ENCODE measurements at places on chromosomes 7 and 10. TPM values are rescaled to one million over a fixed set of nuclear protein-coding genes. Genes with fewer than 3 reads are reported as not detected.

The PURB gene
- 33.9 TPM for total RNA-seq

DNA sequence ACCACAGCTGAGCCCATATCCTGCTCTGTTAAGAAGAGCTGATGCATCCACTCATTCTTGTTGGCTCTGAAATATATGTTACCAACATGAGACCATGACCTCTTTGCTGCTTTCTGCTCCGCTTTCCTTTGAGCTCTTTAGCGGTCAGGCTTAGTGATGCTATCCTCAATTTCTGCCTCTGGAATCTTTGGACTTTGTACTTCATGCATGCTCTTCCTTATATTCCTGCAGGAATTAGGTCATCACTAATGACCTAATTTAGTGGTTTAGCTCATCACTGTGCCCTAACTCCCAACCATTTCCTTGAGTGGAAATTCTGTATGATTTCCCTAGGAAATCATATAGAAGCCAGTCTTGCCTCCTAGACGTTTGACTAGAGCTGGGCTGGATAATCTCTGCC is 119.5 kb downstream of the AOAH start:
- no peaks in the 10 kb centered on the region for H3K27me3 ChIP-seq
- no peaks in the 10 kb centered on the region for H3K36me3 ChIP-seq
- no peak for DNase-seq
- no peak overlapping the region for H3K4me3 ChIP-seq

DNA sequence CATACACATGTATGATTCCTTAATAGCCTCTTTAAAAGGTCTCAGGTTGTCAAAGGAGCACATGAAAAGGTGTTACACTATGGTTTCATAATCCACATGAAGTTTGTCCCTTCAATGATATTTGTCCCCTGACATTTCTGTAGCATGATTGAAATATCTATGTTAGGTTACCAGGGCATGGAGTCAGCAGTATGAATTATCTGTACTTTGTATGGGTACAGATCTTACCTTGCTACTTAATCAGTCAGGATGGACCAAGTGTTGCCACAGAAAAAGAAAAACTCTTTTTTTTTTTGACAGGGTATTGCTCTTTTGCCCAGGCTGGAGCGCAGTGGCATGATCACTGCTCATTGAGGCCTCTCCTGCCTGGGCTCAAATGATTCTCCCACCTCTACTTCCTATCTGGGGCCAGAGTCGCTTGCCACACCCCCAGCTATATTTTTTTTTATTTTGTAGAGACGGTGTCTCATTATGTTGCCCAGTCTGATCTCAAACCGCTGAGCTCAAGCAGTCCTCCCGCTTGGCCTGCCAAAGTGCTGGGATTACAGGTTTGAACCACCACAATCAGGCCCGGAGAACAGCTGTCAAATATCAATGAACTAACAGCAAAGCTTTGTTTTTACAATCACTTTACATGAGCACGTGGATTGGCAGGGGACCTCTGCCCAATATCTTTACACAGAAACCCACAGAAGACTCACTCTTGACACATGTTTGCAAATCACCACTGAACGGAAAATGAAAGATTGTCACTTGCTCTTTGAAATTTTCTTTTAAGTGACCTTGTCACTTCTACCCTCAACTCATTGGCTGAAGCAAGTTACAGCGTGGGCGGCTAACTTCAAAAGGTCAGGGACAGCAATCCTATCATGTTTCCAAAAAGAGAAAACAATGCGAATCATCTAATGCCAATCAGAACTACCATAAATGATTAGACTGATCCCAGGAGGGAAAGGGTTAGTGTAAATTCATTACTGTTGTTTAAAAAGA is 140.2 kb downstream of the PRKG1 start:
- H3K27me3 ChIP-seq = no peaks in the 10 kb centered on the region
- peak overlapping the region; percentile 44 for H3K27ac ChIP-seq
- H3K36me3 ChIP-seq = no peaks in the 10 kb centered on the region
- DNase-seq = no peak
- H3K4me3 ChIP-seq = no peak overlapping the region

- H3K27ac ChIP-seq = no peak overlapping the region
- H3K4me3 ChIP-seq = no peak overlapping the region
- H3K27me3 ChIP-seq = no peaks in the 10 kb centered on the region
- no peaks in the 10 kb centered on the region for H3K4me1 ChIP-seq
- no peak for DNase-seq
These were observed 3.7 kb downstream of the PDZD7 start for GRCh38 chr10:101027106-101027720.

Measured in aorta (tissue), 5 donors.